ENCODE measurements at places on chromosomes 3 and 15.

- no peak for DNase-seq
Observed at GRCh38 chr15:35288580-35288979, 203.5 kb upstream of the NANOGP8 start.

DNA sequence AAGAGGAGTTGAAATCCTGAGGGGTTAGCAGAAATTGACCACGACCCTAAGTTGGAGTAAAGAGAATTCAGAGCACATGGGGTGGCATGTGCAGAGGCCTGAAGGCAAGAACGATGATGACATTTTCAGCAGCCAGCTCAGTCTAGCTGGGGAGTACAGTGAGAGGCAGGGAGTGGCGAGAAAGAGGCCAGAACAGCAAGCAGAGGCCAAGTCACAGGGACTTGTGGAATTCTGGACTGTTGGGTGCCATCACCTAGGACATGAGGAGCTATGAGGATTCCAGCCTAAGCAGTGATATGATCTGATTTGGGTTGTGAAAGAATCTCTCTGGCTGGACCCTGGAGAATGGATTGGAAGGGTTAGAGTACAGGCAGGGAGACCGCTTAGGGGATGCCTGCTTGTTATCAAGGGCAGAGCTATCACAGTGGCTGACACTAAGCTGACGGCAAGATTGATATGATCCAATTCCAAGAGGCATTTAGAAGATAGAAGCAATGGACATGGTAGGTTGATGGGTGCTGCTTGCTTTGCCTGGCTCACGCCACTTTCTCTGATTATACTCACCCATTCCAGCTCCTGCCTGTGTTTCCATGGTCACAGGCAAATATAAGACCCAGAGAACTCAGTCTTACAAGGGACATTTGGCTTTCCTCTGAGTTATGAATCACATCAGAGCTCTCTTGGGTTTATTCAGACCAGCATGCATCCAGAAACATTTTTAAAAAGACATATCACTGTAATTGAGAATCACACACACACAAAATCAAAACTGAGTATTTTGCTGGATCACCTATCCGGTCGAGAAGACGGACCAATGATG, 66.4 kb downstream of the LRTM1 start:
- DNase-seq = no peak

DNA sequence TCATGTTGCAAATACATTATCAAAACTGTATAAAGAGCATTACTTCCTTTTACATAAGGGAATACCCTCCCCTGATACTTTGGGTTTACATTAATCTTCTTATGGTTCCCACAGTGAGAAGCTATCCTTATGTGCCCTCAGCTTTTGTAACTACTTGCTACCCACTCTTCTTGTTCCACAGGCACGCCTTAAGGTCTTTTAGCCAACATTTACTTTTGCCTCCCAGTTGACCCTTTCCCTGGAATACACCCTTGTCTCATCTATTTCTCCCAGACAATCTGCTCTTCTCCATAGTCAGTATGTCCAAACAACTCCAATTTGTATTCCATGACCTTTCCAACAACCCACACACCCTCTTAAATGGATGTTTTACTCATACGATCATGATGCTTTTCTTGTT, 116.8 kb upstream of the COL8A1 start:
- no peak for DNase-seq

- DNase-seq = no peak
Observed at GRCh38 chr15:93649691-93650235, 560.8 kb upstream of the RGMA start.

- no peak for DNase-seq
Observed at GRCh38 chr3:126855374-126855773, 127.5 kb upstream of the PLXNA1 start.

- DNase-seq = no peak
Observed at GRCh38 chr15:36291501-36291900, 287.9 kb upstream of the CDIN1 start.

- no peak for DNase-seq
Observed at GRCh38 chr15:78950902-78951840, 6.3 kb upstream of the CTSH start.

- no peak for DNase-seq
Observed at GRCh38 chr3:71464613-71465012, 118.9 kb downstream of the FOXP1 start.

DNA sequence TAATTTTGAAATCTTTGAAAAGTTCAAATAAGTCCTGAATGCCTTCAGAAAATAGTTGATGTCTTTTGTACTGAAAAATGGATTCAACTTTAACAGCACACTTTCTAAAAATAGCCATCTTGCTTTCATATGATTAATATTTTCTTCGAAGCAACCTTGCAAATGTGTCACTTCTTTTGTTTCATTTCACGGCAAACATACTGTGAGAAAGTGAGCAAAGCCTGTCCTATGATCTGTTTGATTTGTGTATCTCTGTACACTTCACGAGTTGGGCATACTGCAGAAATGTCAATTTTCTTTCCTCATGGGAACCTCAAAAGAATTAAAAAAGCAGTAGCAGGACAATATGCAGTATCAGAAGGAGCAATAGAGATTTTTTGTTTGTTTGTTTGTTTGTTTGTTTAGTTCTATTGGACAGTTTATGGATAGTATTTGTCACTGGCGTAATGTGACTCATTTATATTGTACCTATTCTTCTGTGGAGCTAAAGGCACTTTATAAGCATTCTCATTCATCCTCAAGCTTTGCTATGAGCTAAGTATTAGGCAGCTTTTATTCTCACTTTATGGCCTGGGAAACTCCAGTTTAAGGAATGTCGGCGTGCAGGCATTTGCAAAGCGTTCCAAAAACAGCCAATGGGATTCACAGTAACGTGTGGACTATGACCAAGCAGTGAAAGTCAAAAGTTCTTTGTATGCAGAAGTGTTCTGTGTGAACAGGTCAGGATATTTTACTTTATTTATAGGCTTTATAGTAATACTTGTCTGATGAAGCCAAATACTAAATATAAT, 572.0 kb downstream of the NAALADL2 start:
- DNase-seq = no peak

GRCh38 chr15:78059110-78059839, 18.2 kb downstream of the TBC1D2B start:
- no peak for DNase-seq

DNA sequence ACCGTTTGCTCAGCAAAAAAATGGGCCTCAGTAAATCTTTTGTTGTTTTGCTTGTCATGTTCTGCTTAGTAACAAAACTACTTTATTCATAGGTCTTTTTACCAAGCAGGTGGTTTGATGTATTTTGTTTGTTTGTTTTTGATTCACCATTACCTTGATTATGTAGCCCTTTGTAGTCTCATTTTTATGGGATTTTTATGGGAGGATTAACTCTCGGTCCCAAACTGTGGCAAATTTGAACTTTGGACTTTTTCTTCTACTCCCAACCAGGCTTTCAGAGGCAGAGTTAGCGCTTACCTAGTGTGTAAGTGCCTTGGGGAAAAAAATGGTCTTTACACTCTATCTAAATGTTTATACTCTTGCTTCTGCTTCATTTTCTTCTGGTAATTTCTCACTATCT, 276.7 kb upstream of the POU1F1 start:
- no peak for DNase-seq
